ENCODE measurements at places on chromosomes 3 and 15. TPM values are rescaled to one million over a fixed set of nuclear protein-coding genes. Genes with fewer than 3 reads are reported as not detected.

GRCh38 chr15:64693134-64693533 lies 82.3 kb downstream of the RBPMS2 start:
- no peaks in the 10 kb centered on the region for H3K4me1 ChIP-seq
- H3K27ac ChIP-seq: no peak overlapping the region
- H3K36me3 ChIP-seq: no peaks in the 10 kb centered on the region
- DNase-seq: no peak
- no peaks in the 10 kb centered on the region for H3K27me3 ChIP-seq
- no peak overlapping the region for H3K4me3 ChIP-seq

The KLHL6 gene
- total RNA-seq: 0.04 TPM

DNA sequence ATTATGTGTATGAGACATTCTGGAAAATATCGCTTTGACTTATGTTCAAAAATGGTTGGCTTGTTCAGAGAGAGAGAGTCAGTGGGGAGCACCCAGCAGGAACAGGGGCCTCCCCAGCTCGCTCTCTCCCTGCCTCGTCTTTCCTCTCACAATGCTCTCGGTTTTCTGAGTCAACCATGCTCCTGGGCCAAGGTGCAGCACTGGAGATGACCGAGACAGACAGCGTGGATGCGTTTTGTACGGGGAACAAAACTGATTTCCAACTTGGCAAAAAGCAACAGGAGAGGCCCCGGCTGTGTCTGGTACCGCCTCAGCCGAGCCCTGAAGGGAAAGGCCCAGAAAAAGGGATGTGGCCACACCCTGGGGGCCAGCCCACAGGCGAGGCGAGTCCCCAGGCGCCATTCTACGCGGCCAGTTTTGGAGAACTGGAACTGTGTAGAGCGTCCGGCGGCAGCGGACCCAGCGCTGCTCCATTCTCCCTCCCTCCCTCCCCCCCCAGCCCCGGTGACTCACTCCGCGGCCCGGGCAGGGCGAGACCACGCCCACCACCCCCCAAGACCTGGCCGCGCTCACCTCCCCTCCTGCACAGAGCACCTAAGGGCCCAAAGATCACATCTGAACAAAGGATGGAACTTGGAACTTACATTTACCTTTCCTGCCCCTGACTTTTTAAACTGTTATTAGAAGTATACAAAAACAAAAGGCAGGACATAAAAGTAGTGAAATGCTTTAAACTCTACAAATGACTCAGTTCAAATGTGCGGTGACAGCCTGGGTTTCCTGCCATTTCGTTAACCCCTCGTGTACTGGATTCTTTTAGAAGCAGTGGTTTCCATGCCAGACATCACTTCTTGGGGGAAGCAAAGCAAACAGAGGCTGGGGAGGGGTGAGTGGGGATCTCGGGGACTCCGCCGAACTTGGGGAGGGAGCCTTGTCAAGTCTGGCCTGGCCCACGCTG lies 12.7 kb downstream of the ATP10A start:
- no peaks in the 10 kb centered on the region for H3K4me1 ChIP-seq
- H3K27ac ChIP-seq: no peak overlapping the region
- no peak for DNase-seq
- H3K27me3 ChIP-seq: peaks cover 9% of the 10 kb centered on the region
- no peak overlapping the region for H3K4me3 ChIP-seq

DNA sequence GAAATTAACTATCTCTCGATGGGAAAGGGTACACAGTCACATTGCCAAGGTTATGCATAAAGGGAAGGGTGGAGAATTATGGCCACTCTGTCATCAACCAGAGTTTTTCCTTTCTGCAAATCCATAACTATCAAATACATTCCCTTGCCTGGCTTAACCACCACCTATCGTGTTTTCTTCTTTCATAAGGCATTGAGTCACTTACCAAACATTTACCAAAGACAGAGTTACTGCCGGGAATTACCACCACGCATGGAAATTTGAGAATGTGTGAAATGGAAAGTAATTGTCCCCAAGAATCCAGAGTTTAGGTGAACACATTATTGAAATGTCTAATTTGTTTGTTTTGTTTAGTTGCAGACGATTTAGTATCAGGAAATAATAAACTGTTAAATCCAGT lies 134.3 kb upstream of the LRRN1 start:
- no peak for DNase-seq
- H3K36me3 ChIP-seq: no peaks in the 10 kb centered on the region
- no peak overlapping the region for H3K4me3 ChIP-seq
- no peaks in the 10 kb centered on the region for H3K27me3 ChIP-seq

DNA sequence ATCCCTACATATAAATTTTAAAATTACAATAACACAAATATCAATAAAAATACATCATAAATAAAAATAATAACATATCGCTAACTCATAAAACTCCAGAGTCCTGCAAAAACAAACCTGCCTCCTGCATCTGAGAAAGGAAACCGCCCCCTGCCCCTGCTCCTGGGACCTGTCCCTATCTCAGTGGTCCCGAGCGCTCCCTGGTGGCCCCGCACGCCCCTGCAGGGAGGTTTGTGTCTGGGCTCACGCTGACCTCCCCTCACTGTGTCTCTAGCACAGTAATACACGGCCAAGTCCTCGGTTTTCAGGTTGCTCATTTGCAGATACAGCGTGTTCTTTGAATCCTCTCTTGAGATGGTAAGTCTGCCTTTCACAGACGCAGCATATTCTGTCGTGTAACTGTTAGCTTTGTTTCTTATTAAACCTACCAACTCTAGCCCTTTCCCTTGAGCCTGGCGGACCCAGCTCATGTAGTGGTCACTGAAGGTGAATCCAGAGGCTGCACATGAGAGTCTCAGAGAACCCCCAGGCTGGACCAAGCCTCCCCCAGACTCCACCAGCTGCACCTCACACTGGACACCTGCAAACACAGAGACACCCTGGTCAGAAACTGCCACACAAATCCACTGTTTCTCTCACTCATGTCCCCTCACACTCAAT lies 554.1 kb downstream of the GOLGA6L6 start:
- H3K36me3 ChIP-seq: no peaks in the 10 kb centered on the region
- peaks cover 4% of the 10 kb centered on the region for H3K27me3 ChIP-seq
- no peak overlapping the region for H3K27ac ChIP-seq

DNA sequence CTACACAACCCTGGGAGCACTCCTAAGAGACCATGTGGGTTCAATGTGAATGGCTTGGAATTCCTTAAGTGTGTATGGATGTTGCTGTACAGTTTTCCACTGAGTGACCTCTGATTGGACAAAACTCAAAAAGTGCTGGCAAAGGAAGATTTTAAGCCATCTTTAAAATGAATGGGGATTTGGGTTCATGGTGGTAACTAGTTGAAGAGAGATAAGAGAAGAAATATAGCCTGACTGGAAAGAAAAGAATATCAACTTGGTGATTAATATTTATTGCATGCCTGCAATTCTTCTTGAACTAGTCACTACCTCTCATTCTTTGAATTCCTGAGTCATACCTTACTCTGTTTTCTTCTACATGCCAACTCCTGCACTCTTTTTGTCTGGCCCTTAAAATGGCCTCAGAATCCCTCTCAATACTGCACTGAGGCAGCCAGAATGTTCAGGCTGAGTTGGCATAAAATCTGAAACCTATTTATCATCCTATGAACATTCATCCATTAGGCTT lies 124.7 kb downstream of the RPL22L1 start:
- H3K27me3 ChIP-seq: no peaks in the 10 kb centered on the region
- H3K4me1 ChIP-seq: peaks cover 66% of the 10 kb centered on the region
- no peak overlapping the region for H3K4me3 ChIP-seq
- DNase-seq: peak; percentile 97
- peak overlapping the region; percentile 66 for H3K27ac ChIP-seq
- 0 out of 2 replicates have a peak, but pooled peaks cover 3% of the 10 kb centered on the region for H3K36me3 ChIP-seq

The SLC6A11 gene
- not detected for total RNA-seq

- H3K4me1 ChIP-seq: no peaks in the 10 kb centered on the region
- no peaks in the 10 kb centered on the region for H3K27me3 ChIP-seq
- DNase-seq: no peak
- no peaks in the 10 kb centered on the region for H3K36me3 ChIP-seq
- no peak overlapping the region for H3K4me3 ChIP-seq
These were observed 693.1 kb upstream of the NECTIN3 start for GRCh38 chr3:110378481-110378880.

DNA sequence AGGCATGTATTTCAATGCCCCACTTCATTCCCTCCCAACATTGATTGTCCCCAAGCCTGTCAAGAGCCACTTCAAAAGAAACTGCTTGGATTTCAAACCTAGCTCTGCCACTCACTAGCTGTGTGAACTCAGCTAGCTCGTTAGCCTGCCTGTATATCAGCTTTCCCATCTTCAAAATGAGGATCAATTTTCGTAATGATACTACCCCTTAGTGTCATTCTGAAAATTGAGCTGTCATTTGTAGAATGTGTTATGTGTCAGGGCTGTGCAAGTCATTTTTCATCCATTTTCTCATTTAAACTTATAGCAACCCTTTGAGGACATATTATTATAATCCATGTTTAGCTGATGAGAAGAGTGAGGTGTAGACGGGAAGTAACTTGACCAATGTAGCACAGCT lies 88.6 kb downstream of the TRIM42 start:
- no peak for DNase-seq
- H3K4me1 ChIP-seq: no peaks in the 10 kb centered on the region
- H3K27ac ChIP-seq: no peak overlapping the region
- no peak overlapping the region for H3K4me3 ChIP-seq
- H3K27me3 ChIP-seq: no peaks in the 10 kb centered on the region

The MCTP2 gene
- total RNA-seq: 5.7 TPM

- no peak for DNase-seq
- no peak overlapping the region for H3K4me3 ChIP-seq
- no peaks in the 10 kb centered on the region for H3K36me3 ChIP-seq
- H3K27ac ChIP-seq: no peak overlapping the region
- no peaks in the 10 kb centered on the region for H3K4me1 ChIP-seq
These were observed 40.3 kb downstream of the WDR76 start for GRCh38 chr15:43867096-43867495.

The LRRC34 gene
- 9.6 TPM for total RNA-seq

DNA sequence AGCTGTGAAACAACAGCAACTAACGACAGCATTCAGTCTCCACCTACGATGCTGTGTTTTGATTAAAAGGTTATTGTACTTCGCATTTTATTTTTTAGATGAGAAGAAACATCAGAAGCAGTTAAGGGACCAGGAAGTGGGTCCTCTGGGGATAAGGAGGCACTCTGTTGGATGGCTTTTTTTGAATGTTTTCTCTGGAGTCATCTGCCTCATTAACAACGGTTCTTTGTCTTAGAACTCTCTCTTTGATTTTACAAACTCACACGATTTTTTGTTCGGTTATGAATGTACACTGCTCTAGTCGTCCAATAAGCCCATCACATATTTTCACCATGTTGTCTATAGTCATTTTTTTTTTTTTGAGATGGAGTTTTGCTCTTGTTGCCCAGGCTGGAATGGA lies 36.0 kb upstream of the ARPIN start:
- H3K4me3 ChIP-seq: no peak overlapping the region
- no peaks in the 10 kb centered on the region for H3K4me1 ChIP-seq
- no peak overlapping the region for H3K27ac ChIP-seq
- no peak for DNase-seq
- no peaks in the 10 kb centered on the region for H3K36me3 ChIP-seq

DNA sequence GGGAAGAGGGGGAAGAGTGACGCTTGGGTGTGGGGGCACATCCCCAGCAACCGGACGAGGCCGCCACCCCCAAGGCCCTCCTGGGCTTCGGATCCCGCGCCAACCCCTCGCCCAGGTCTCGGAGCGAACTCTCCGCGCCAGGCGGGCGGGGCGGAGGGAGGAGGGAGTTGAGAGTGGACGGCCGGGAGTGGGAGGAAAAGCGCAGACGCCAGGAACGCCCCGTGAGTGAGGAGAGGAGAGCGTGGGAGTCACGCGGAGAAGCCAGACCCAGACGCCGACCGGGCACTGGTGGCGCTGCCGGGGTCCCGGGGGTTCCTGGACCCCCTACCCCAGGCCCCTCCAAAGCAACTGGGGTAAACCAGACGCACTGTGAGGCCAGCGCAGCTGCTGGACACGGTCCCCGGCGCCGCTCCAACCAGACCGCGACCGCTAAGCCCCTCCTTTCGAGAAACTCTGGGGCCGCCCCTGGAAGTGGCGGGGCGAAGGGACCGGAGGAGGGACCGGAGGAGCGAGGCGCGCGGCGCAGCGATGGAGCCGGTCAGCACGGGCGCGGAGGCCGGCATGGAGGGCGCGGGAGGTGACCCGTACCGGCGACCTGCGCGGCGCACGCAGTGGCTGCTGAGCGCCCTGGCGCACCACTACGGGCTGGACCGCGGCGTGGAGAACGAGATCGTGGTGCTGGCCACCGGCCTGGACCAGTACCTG lies at the start of gene EFCC1:
EFCC1 (plus strand) TSS at position 204 of the 705 bp plus-strand sequence; CDS start at position 529, 325 bp downstream.
- no peaks in the 10 kb centered on the region for H3K36me3 ChIP-seq
- no peak within 1 kb of the TSS for H3K27ac ChIP-seq
- no peak for DNase-seq
- H3K4me1 ChIP-seq: no peaks in the 10 kb centered on the region
- no peak within 1 kb of the TSS for H3K4me3 ChIP-seq

The SLC6A1 gene
- not detected for total RNA-seq

The SLC28A2 gene
- not detected for total RNA-seq

The A4GNT gene
- total RNA-seq: not detected

DNA sequence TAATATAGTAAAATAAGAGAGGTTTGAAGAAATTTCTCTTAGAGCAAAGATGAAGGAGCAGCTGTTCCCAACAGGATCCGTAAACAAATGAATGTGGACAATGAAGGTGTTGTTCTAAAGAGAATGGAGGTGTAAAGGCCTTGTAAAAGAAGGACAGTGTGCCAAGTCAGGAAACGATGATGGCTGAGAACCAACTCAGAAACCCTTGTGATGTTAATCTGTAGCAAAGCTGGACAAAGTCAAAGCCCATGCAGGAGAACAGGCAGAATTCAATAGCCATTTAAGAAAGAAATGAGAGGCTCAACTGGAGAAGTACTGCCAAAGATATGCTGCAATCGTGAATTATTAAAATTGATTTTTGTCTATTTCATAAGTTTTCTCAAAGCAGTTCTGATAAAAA lies 192.2 kb downstream of the MBNL1 start:
- peaks cover 26% of the 10 kb centered on the region for H3K36me3 ChIP-seq
- no peak overlapping the region for H3K4me3 ChIP-seq
- DNase-seq: no peak
- H3K27ac ChIP-seq: no peak overlapping the region

DNA sequence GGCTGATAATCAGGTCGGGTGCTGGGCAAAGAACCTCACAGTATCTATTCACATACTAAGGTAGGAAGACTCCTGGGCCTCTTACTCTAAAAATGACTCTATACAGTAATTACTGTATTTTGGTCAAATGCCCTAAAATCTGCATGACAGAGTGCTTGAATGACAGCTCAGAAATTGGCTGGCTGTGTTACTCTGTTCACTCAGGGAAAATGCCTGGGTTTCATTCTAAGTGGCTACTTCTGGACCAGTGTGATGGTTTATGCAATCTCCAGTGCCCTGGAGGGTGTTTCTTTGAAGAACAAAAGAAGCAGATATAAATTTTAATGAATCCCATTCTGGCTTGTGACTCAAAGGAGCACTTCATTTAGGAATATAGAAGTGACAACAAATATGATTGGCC lies 2.2 kb downstream of the GABRR3 start:
- DNase-seq: no peak
- H3K27ac ChIP-seq: no peak overlapping the region
- no peaks in the 10 kb centered on the region for H3K36me3 ChIP-seq
- no peaks in the 10 kb centered on the region for H3K27me3 ChIP-seq
